ENCODE measurements at places on chromosomes 12 and 14.
A peak's percentile ranks its signal among the peaks of the same experiment; 100 is the strongest.

- no peak for DNase-seq
These were observed 5.0 kb downstream of the CEBPE start for GRCh38 chr14:23114120-23114458.

- no peak for DNase-seq
These were observed 103.7 kb upstream of the MDM1 start for GRCh38 chr12:68435816-68436215.

DNA sequence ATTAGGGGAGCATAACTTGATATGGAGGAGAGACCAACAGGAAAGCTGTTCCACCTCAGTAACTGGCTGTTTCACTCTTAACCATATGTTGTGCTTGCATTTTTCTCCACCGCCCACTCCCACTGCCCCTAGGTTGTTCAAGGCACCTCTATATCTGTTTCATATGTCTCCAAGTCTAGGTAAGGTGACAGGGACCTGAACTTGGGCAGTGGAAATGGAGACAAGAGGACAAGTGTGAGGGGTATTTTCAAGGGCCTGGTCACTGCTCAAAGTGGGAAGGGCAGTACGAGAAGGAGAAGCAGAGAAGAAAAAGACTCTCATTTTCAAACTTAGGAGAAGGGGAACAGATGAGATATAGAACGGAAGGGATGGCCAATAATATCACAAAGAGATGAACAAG is 3.1 kb downstream of the SLC38A1 start:
- peak; percentile 53 for DNase-seq

DNA sequence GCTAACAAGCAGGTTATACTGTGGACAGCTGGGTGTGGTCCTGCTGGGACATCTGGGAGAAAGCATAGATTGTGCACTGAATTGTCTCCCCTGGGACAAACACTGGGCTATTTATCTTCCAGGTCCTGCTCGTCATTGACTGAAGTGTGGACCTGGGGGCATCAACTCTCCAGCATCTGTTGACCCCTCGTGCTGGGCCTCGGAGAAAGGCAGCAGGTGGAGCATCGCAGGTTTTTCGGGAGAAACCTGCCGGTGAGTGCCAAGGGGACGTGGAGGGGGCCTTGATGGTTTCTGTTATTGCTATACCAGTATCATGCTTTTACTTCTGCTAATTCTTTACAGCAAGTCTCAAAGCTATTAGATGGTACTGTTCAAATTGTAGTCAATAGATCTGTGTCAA is 81.3 kb downstream of the CPSF2 start:
- no peak for DNase-seq

DNA sequence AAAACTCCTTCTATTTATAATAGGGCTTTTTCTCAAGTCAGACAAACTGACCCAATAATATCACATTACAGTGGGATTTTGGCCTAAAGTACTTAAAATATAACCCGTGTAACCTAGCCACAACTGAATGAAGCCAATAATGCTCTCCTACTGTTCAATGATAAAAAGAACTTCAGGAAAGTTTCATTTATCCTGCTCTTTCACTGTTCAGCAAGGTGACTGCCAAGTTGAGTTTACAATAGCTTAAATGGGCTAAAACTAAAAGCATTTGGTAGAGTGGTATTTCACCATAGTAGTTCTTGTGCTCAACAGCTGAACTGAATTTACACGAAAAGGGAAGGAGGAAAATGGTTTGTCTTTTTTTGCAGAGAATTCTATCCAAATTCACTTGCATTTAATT is 49.8 kb downstream of the CNTN1 start:
- DNase-seq, result no peak

DNA sequence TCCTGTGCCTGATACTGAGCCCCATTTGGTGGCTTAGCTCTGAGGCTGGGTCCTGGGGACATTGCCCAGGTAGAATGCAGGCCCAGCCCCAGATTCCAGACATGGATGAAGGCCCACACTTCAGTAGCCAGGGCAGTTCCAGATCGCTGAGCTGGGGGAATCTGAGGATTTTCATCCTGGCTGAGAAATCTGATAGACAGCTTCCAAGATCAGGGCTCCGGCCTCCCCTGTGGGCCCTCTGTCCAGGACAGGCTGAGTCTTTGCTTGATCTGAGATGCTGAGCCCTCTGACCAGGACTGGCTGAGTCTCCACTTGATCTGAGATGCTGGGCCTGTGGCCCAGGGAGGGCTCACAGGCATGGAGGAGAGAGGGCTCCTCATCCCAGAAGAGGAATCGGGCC is 3.3 kb upstream of the RASAL1 start:
- DNase-seq, result no peak

DNA sequence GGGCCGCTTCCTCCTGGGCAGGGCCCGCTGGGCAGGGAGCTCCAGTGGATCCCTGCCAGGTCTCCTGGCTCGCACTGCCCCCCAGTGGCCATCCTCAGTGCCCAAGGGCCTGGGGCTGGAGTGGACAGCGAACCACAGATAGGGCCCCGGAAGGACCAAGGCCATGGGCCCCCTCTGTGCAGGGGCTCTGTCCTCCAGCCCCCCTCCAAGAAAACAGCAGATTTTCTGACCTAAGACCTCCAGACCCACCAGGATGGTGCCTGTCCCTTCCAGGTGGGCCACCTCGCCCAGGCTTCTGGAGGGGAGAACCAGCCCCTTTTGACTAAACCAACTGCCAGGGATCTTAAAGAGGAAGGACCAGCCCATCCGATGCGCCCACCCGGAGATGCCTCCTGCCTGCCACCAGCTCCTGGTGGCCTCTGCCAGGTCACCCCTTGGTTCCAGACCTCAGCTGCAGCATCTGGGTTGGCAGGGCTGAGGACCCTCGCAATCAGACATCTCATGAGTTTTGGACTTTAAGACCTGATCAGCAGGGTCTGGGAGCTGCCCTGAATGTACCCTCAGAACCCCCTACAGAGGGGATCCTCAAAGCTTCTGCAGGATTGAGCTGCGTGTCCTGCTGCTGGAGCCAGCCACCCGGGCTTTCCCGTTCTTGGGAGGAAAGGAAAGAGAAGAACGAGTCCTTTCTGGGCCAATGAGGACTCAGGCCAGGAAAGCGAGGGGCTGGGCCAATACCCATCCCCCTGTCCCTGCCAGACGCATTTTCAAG is 325.8 kb upstream of the DIO3 start:
- peak; percentile 44 for DNase-seq

- no peak for DNase-seq
These were observed 27.7 kb downstream of the PKP2 start for GRCh38 chr12:32868885-32869284.

- DNase-seq, result no peak
These were observed 22.4 kb downstream of the DENND5B start for GRCh38 chr12:31568498-31568897.

DNA sequence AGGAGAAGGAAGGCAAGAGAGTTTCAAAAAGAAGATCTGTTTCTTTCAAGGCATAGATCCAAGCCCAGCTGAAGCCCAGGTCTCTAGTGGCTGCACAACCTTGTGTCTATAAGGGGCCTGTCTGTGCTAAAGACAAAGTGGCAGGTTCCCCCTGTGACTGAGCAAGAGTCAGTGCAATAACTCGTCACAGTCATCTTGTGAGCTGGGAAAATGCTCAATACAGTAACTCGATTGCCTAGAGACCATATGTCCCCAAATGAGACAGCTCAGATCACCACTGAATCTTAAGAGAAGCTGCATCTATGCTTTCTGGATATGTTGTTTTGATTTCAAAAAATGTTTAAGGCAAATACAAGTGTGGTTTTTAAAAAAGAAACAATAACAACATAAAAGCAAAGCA is 24.2 kb downstream of the ST8SIA1 start:
- no peak for DNase-seq

DNA sequence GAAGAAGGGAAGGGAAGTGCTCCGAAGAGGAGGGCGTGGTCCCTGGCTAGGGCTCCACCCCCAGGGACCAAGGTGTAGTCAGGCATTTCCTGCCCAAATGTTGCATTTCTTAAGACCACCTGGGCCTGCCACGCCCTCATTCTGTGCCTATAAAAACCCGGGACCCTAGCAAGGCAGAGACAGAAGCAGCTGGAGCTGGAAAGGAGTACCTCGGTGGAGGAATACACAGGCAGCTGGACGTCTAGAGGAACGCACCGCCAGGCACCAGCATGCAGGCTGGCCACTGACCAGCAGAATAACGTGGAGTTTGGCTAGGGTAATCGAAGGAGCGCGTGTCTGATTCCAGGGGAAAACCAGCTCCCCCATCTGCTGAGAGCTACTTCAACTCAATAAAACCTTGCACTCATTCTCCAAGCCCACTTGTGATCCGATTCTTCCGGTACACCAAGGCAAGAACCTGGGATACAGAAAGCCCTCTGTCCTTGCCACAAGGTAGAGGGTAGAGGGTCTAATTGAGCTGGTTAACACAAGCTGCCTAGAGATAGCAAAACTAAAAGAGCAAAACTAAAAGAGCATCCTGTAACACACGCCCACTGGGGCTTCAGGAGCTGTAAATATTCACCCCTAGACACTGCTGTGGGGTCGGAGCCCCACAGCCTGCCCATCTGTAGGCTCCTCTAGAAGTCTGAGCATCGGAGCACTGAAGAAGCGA is 21.0 kb downstream of the CFL2 start:
- peak; percentile 39 for DNase-seq

DNA sequence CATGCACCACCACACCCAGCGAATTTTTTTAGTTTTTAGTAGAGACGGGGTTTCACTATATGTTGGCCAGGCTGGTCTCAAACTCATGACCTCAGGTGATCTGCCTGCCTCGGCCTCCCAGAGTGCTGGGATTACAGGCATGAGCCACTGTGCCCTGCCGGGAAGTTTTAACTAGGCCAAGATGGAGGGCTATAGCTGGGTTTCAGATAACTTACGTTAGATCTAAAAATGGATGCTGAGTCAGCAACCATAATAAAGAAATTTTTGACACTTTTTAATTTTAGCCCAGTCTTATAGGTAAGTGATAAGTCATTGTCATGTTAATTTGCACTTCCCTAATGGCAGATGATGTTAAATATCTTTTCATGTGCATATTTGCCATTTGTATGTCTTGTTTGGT is 14.4 kb downstream of the ZDHHC17 start:
- no peak for DNase-seq

GRCh38 chr14:103501921-103502669 is 20.5 kb downstream of the CKB start:
- no peak for DNase-seq

Measured in activated CD4-positive, alpha-beta memory T cell treated with anti-CD3 and anti-CD28 coated beads for 36 hours (primary cell).